ENCODE measurements at places on chromosomes 3 and 15.

DNA sequence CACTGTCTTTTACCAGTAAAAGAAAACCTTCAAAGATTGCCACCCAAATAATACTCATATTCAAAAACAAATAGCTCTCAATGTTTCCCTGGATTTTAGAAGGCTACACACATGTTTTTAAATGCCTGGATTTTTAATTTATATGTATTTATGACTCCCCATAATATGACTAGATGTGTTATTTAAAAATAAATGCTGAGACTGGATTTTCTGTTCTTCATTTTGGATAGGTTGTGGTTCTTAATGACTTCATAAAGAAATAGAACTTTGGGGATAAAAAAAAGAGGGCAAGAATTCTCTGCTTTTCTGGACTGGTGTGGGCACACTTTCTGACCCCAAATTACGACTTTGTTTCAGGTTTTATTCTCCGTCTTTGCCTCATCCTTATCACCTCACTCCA is 62.8 kb upstream of the LEKR1 start:
- no peak for DNase-seq

GRCh38 chr3:12916159-12916558 is 74.8 kb upstream of the RPL32 start:
- DNase-seq = no peak

DNA sequence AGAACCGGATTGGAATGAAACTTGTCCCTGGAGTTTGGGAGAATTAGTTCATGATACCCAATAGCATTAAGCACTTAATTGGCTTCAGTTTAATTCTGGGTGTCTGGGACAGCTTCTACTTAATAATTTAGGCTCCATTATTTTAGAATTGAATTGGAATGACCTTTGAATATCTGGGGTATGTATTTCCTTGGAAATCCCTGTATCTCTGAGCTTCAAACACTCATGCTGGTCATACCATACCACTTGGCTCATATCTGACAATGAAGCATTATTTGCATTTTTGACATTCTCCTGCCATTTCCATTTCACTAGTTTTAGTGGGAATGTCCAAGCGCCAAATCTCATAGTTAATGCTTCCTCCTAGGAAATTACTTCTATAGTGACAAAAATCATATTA is 393.1 kb downstream of the DIPK2A start:
- DNase-seq = no peak

GRCh38 chr3:174791161-174791560 is 68.0 kb upstream of the NAALADL2 start:
- no peak for DNase-seq

- DNase-seq = no peak
These were observed 1.3 kb downstream of the ACTR8 start for GRCh38 chr3:53880396-53881345.

GRCh38 chr3:24678421-24678865 is 183.8 kb upstream of the THRB start:
- no peak for DNase-seq

- DNase-seq = no peak
These were observed 1.6 kb downstream of the STRA6 start for GRCh38 chr15:74200871-74201419.

DNA sequence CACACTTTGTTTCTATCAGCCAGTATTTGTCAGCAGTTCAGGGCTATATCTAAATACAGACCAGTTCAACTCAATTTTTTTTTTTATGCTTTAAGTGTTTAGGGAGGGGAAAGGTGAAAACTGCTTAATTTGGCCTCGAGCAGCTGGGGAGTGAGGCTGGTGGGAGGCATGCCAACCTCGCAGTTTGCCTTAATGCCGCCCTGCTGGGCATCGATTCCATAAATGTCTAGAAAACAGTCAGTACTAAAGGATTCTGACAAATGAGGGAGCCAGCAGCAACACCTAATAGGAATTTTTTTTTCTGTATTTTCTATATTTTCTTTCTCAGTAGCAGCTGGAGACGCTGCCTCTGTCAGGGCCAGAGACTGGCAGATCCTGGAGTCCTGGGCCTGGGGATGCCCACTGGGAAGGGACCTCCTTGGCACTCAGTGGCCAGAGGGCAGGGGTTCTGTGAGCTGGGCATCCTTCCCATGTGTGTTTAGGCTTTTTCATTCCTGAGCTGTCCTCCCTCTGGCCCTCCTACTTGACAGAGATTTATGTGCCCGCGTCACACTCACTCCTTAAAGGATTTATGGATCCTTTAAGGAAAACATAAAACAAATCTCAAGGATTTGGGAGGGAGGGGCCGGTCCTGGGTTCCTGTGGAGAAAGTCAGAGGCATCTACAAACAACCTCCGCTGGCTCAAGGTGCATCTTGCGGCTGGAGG is 117.8 kb downstream of the WNT5A start:
- DNase-seq = no peak

- DNase-seq = no peak
These were observed 38.7 kb downstream of the THSD4 start for GRCh38 chr15:71153823-71154524.

- no peak for DNase-seq
These were observed 73.4 kb downstream of the NUP210 start for GRCh38 chr3:13346481-13347389.

DNA sequence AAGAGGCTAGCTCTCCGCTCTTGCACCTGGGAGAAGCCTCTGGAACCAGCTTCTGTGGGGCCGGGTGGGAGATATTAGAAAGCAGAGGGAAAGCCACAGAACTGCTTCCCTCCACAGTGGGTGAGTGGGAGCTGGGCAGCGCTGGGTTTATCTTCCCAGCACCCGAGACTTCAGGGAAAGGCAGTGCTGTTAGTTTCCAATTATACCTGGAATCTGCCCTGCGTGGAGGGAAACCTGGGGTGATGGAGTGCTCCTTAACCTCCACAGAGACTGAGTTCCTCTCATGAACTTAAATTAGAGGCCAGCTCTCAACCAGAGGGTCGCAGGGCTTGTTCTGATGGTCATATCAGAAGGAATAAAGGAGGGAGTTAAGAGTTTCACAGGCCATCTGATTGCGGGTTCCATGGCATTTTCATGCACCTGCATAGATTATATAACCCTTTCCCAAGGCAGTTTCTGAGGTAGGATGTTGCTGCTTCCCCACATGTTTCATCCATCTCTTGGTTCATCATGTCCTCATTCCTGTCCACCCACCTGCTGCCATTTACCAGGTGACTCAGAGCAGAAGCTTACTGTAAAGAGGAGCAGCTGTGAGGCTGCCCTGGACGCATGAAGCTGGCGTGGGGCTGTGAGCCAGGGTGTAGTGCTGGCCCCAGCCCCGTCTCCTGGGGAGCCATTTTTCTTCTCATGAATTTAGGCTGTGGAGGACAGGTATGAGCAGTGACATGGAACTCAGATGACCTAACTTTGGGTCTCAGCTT is 42.5 kb downstream of the CA12 start:
- DNase-seq = no peak

GRCh38 chr15:84772467-84772866 is 24.1 kb downstream of the ZNF592 start:
- DNase-seq = no peak

DNA sequence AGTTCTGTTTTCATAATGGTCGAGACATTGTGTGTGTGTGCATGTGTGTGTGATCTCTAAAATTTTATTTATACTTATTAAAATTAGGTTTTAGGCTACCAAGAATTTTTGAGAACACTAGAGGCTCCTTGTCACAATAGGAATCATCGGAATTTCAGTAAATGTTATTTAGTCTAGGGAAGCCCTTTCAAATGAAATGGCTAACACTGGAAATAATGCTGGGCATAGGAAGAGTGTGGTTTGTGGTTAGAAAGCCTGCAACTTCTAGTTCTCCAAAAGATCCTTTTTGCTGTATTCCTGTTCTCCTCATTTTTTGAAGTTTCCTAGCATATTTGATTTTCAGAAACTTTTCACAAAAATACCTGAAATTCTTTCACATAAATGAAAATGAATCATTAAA is 92.5 kb upstream of the MBNL1 start:
- DNase-seq = no peak

DNA sequence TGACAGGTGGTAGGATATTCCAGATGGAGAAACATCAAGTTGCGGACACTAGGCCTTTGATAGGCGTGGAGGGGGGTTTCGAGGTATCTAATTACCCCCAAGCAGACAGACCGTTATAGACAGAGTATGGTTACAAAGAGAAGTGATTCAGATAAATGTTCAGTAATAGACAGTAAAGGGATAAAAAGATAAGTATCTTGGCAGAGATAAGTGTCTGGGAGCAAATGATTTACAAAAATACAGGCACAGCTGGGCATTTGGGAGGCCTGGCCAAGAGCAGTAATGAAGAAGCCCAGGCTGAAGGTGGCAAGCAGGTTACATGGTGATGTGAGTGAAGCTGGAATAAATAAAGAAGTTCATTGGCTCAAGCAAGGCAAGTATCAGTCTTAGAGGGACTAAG is 659 bp upstream of the MYH15 start:
- DNase-seq = no peak

GRCh38 chr15:56775641-56776040 is 42.3 kb upstream of the ZNF280D start:
- no peak for DNase-seq

- DNase-seq = no peak
These were observed 170.1 kb downstream of the NSUN3 start for GRCh38 chr3:94232921-94233320.

GRCh38 chr3:15309662-15310335 is 22.6 kb downstream of the SH3BP5 start:
- no peak for DNase-seq

DNA sequence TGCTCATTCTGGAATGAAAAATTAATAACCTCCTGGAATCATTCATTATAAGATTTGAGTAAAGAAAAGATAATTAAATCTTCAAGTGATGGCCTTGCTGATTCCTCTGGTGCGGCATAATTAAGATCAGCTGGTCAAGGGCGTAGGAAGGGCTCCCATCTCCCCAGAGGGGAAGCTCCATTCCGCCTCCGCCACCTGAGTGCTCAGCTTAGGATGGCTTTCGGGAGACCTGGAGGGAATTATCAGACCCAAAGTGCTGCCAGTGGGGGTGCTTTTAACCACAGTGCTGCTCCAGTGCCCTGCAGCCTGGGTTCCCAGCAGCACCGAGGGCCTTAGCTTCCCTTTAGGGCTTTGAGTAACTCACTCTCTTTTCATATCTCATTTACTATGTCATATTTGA is 556.6 kb upstream of the RGMA start:
- no peak for DNase-seq

All from NCI-H748 treated with DMSO at 0.1 percent for 48 hours (cell line).